ENCODE measurements at places on chromosomes 3 and 15.

GRCh38 chr15:58584789-58585461 is 153.1 kb downstream of the LIPC start:
- DNase-seq, result no peak

- no peak for DNase-seq
These were observed 584.4 kb upstream of the TBL1XR1 start for GRCh38 chr3:177781686-177782161.

GRCh38 chr3:15578289-15578867 is 23.0 kb downstream of the HACL1 start:
- DNase-seq, result no peak

DNA sequence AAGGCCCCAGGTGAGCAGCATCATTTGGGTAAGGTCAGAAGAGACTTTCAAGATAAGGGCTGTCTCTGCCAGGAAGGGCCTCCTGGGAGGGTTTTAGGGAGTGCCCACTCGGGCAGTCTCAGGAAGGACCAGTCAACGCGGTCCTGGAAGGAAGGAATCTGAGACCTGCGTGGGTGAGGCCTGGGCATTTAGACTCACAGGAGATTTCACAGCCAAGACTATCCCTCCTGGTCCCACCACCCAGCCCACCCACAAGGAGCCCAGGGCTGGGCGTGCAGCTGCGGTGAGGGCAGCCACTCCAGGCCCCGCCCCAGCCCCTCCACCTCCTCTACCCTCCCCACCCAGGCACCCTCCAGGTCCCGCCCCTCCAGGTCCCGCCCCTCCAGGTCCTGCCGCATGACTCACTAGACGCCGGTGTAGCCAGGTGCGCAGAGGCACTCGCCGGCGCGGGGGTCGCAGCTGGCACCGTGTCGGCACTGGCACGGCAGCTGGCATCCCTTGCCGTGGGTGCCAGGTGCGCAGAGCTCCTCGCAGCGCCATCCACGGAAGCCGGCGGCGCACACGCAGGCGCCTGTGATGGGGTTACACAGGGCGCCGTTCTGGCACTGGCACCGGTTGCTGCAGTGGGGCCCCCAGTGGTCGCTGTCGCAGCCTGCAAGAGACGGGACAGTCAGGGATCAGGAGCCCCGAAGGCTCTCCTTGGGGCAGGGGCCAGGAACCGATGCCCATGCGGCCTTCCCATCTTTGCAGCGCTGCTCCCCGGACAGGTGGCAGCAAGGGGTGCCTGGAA is 112.7 kb downstream of the RAB11A start:
- no peak for DNase-seq

DNA sequence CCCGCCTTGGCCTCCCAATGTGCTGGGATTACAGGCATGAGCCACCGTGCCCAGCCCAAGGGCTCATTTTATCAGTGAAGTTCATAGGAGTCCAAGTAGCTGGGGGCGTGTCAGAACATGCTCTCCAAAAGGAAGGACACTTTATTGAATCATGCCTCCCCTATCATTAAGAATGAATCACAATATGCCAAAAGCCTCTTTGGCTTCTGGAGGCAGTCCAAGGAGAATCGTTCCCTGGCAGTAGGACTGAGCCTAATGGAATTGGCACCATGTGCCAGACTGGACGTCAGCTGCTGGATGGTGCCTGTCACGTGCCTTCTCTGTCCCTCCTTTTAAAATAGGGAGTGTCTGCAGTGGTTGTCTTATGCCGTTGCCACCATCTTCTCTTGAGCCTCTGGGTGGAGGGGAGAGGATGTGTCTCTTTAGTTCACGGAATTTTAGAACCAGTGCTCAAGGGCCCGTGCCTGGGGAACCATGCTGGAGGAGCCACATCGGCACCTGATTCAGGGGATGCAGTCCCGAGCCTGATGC is 234.7 kb upstream of the LYSMD4 start:
- DNase-seq, result no peak

DNA sequence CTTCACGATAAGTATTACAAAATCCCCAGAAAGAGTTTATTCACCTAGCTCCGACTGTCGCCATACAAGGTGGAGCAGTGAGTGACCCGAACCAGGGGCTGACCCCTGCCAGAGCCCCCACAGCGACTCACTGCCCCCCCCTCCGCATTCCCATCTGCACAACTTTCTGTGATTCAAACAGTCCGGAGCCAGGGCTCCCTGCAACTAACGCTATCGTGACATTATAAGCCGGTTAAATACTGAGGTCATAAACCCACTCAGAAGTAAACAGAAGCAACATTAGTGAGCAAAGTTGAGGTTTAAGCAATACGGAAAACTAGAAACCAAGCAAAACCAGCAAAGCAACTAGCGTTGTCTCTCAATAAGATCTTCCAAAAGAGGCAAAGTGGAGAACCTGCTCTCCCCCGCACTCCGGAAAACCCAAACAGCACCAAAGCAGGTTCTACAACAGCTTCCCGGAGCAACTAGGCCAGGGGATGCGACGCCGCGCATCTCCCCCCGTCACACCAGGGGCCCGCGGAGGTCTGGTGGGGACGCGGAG is 642 bp downstream of the SCAP start:
- DNase-seq, result no peak

- DNase-seq, result no peak
These were observed 83.4 kb downstream of the IL1RAP start for GRCh38 chr3:190597291-190597690.

GRCh38 chr15:31458596-31459399 is 132.2 kb downstream of the KLF13 start:
- no peak for DNase-seq

DNA sequence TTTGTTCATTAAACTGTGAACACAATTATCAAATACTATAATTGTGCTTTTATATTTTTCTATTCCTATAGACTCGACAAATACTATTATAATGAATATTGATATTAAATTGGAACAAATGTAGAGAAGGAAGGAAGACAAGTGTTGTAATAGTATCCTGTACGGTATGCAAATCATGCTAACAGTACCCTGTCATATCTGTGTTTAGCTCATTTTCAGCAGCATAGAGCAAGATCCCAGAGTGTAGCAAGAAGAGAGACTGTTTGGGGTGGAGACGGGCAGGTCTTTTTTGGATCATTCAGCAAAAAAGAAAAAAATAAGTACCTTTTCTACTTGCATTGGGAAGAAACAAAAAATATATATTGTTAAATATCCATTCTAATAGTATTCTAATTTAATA is 224.1 kb downstream of the TPRG1 start:
- no peak for DNase-seq

- no peak for DNase-seq
These were observed 4.3 kb downstream of the SLCO3A1 start for GRCh38 chr15:91857772-91858171.

- peak; percentile 11 for DNase-seq
These were observed at the start of gene STAC for GRCh38 chr3:36380221-36381031. Gene STAC, plus strand, starts transcription at chr3:36380504. Its CDS starts 140 bp downstream, at chr3:36380644.

DNA sequence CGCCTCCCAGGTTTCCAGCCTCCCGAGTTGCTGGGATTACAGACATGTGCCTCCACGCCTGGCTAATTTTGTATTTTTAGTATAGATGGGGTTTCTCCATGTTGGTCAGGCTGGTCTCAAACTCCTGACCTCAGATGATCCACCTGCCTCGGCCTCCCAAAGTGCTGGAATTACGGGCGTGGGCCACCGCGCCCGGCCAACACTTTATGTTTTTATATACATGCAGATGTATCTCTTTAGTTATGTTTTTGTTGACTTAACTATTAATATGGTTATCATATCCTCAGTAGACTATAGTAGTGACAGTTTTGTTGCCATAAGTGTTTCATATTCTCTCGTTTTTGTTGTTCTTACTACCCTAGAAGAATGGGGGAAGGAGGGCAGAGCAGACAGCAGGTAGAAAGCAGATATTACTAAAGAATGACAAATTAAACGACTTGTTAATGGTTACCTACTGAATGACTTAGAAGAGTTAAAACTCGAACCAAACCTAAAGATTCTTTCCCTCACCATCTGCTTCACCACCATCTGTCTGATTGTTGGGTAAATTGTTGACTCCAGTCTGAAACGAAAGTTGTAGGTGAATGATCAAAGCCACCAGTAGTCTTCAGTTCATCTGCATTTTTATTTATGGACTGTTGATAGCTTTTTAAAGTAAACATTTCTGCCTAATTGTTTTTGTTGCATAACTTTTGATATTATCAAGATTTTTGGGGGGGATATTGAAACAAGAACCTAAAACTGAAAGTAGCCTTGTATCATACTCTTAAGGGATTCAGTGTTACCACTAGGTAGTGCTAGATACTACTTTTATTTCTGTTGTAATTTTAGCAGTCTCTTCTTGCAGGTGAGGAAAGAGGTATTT is 89.3 kb downstream of the RASA2 start:
- DNase-seq, result no peak

- no peak for DNase-seq
These were observed 99.3 kb downstream of the SENP2 start for GRCh38 chr3:185685231-185686035.

GRCh38 chr3:150639262-150639661 is 36.1 kb downstream of the SELENOT start:
- no peak for DNase-seq

- no peak for DNase-seq
These were observed 13.7 kb upstream of the CCR3 start for GRCh38 chr3:46228260-46229242.
